ENCODE measurements at places on chromosomes 7 and 10. TPM values are rescaled to one million over a fixed set of nuclear protein-coding genes. Genes with fewer than 3 reads are reported as not detected.

GRCh38 chr10:101099901-101100300, 31.2 kb upstream of the TLX1 start:
- no peak for DNase-seq

The FAS gene
- 27.5 TPM for total RNA-seq

The FRMD4A gene
- total RNA-seq, result 98.0 TPM

The CPN1 gene
- total RNA-seq, result not detected

The OGDHL gene
- not detected for total RNA-seq

DNA sequence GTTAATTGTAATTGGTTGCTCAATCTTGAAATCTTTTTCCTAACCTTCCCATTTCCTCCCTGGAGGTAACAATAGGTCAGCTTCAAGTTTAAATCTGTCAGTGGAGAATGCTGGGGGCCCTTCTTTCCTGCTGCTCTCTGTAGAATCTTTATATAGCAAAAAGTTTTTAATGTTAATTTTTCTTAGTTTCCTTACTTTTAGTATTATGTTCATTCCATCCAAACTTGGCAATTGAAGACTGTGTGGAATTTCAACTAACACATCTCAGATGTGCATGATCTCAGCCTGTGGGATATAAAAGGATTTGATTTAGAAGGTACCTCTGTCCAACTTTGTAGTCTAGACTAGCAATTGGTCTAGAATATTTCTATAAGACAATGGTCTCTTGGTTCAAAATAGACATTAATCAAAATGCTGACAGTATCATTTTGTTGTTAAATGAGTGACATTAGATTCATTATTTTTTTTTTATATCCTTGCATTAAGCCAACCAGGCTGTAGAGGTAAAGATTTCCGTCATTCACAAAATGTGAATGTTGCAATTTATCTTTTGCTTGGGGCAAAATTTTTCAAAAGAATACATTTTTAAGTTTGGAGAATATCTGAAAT, 100.4 kb upstream of the SEMA3A start:
- no peak for DNase-seq

The TOMM7 gene
- total RNA-seq, result 322 TPM

DNA sequence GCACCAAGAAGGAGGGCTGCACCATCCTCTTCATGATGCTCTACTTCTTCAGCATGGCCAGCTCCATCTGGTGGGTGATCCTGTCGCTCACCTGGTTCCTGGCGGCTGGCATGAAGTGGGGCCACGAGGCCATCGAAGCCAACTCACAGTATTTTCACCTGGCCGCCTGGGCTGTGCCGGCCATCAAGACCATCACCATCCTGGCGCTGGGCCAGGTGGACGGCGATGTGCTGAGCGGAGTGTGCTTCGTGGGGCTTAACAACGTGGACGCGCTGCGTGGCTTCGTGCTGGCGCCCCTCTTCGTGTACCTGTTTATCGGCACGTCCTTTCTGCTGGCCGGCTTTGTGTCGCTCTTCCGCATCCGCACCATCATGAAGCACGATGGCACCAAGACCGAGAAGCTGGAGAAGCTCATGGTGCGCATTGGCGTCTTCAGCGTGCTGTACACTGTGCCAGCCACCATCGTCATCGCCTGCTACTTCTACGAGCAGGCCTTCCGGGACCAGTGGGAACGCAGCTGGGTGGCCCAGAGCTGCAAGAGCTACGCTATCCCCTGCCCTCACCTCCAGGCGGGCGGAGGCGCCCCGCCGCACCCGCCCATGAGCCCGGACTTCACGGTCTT, 1.9 kb downstream of the FZD1 start:
- DNase-seq, result peak; percentile 73

DNA sequence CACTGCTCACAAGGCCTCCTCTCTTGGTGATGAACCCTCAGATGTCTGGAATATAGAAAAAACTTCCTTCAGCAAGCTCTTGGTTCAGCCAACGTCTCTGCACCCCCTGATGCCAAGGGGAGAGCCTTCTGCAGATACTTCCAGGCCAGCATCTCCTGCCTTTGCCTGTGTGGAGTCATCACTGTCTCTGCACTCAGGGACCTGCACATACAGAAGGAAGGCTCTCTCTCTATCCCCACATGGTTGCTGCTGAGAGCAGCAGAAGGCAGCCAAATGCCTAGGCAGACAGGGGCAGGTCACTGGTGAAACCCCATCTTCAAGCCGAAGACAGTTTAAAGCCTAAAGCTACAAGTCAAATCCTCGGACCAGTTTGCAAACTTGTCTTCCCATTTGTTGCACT, 137.6 kb downstream of the WDR11 start:
- no peak for DNase-seq

GRCh38 chr10:31774299-31774900, 154.2 kb downstream of the ARHGAP12 start:
- DNase-seq, result no peak

DNA sequence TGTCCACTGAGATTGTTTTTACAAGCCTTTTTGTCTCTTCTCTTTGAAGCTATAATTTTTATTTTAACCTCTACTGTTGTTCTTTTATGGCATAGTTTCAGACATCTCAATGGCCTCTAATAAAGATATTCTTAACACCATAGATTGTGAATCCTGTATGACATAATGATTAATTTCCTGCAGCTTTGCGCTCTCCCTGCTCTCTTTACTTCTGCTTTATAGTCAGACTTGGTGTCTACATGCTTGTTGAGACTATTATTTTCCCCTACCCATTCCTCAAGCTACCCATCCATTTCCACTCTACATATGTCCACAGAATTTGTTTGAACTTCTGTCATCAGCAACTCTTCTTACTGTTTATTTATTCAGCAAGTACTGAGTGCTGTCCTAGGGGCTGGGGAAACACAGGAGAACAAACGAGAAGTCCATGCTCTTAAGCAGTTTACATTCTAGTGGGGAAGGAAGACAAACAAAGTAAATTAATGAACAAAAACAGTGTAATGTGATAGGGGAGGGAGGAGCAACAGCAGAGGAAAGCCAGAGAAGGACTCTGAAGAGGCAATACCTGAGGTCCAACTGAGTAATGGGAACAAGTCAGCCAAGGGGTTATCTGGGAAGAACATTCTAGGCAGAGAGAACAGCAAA, 110.1 kb downstream of the CDK14 start:
- no peak for DNase-seq

GRCh38 chr7:150801946-150802771, 1.6 kb downstream of the TMEM176A start:
- no peak for DNase-seq

GRCh38 chr7:144063710-144064109, 5.9 kb upstream of the OR2A25 start:
- no peak for DNase-seq

DNA sequence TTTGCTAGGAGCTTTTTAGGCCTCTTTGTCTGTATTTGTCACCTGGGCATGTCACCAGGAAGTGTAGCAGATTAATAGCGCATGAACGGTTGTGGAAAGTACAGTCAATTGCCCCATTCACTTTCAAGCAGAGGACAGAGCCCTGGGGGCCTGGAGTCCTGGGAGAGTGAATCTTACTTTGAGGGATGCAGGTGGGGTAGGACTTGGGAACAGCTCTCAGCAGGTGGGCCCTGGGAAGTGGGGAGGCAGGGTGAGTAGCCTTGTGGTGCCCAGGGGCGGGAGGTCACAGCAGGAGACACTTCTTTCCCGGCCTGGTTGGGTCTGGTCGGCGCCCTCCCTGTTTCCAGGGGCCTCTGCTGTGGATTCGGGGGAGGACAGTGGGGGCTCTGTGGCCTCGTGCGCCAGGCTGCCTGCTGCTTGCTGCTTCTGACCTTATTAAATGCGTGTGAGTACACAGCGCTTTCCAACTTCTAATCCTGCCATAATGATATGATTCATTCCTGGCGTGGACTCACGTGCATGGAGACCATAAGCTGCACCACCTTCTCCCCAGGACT, 51.6 kb upstream of the AQP1 start:
- DNase-seq, result no peak

DNA sequence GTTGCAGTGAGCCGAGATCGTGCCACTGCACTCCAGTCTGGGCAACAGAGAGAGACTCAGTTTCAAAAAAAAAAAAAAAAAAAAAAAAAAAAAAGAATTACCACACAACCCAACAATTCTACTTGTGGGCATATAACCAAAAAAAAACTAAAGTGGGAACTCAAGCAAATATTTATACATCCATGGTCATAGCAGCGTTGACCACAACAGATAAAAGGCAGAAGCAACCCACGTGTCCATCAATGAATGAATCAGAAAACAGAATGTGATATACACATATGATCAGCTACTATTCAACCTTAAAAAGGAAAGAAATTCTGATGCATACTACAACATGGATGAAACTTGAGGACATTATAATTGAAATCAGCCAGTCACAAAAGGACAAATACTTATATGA, 179.3 kb upstream of the NEBL start:
- no peak for DNase-seq

The CHAT gene
- total RNA-seq, result not detected

GRCh38 chr10:76618171-76618570, 1019.4 kb downstream of the KCNMA1 start:
- DNase-seq, result no peak

GRCh38 chr10:63346015-63346441, 119.7 kb downstream of the JMJD1C start:
- no peak for DNase-seq

DNA sequence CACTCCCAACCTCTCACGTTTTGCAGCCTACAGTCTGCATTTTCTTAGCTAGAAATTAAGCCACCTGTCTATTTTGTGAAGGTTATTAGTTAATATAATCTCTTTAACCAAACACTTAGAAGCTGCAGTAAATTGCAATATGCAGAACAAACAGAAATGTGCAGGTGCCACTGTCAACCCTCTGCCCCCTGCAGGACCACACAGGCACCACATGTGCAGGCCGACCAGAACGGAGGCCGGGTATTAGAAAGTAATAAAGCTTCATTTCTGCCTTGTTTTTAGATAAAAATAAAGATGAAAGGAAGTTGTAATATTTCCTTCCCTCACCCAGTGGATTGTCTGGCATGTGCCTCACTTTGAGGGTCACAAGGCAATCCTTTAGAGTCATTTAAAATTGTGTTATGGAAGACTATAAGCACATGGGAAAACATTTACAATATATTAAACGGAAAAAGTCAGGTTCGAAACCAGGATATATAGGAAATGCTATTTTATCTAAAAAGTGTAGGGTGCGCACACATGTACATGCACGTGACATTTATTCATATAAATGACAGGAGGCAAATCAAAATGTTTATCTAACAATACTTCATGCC, 158.2 kb downstream of the ARHGAP12 start:
- DNase-seq, result no peak

GRCh38 chr7:1919539-1920265, 249.6 kb downstream of the ELFN1 start:
- DNase-seq, result no peak

- peak; percentile 89 for DNase-seq
These were observed 76.1 kb upstream of the CPXM2 start for GRCh38 chr10:123967626-123968243.

DNA sequence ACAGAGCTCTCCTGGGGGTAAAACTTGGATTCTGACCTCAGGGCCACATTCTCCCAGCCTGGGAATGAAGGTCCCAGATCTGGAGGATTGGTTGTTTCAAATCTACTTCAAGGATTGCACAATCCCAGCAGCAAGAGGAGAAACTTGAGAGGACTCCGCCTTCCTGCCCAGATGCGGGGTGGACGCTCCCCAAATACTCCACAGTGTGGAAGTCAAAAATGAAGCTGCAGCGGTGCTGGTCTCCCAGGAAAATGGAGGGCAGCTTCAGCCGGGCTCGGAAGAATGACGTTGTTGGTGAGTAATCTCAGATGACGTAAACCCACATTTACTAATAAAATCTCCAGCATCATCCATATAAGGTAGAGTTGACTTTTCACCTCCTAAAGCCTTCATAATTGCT, 31.5 kb upstream of the PPP2R2D start:
- peak; percentile 50 for DNase-seq

- DNase-seq, result no peak
These were observed 74.5 kb downstream of the BMPER start for GRCh38 chr7:33979807-33980355.

- no peak for DNase-seq
These were observed 15.6 kb downstream of the ZRANB1 start for GRCh38 chr10:124957404-124957947.

GRCh38 chr7:107312418-107312817, 143.6 kb downstream of the HBP1 start:
- DNase-seq, result no peak

DNA sequence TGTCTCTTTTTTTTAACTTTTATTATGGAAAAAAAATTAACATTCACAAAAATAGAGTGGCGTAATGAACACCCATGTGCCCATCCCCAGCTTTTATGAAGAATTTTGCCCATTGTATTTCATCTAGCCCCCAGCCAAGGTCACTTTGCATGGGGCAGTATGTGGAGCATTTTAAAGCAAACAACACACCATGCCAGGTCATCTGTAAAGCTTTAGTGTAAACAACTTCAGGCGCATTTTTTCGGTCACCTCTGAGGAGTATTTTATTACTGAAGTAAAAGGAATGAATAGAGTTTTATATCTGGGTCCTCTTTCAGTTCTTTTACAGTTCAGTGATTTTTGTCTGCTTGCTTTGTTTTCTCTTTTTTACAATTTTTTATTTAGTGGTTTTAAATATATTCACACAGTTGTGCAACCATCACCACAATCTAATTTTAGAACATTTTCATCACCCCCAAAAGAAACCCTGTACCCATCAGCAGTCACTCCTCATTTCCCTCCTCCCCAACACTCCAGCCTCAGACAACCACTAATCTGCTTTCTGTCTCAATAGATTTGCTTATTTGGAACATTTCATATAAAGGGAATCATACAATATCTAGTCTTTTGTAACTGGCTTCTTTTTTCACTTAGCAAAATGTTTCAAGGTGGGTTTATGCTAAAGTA, 87.9 kb downstream of the SLC37A3 start:
- DNase-seq, result no peak

DNA sequence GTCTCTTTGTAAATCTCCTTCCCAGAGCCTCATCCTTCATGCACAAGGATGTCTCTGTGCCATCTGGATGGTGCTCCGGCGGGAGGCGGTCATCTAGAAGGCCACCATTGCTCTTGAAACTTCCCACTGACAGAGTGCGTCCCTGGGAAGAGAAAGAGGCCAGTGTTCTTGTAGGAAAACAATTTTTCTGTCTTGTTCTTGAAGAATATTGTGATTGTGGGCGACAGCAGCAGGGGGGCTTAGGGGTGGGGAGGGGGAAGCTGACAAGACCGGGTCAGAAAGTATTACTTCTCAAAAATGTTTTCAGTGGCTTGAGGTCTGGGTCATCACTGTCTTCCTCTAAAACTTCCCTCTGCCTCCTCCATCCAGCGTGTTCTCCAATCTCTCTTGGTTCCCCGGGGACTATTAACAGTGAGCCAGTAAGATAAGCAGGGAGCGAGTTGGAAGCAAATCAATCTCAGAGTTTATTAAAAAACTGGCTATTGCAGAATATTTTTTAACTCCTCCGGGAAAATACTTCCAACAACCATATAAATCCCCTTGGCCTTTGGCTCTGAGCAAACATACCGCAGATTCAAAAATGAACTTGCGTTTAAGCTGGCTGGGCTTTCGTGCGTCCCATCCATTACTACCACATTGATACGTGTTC, 597.8 kb upstream of the MGMT start:
- DNase-seq, result no peak
